NCI-H460 (cell line): ENCODE measurements at places on chromosomes 12 and 14. TPM values are rescaled to one million over a fixed set of nuclear protein-coding genes. Genes with fewer than 3 reads are reported as not detected.
A peak's percentile ranks its signal among the peaks of the same experiment; 100 is the strongest.

DNA sequence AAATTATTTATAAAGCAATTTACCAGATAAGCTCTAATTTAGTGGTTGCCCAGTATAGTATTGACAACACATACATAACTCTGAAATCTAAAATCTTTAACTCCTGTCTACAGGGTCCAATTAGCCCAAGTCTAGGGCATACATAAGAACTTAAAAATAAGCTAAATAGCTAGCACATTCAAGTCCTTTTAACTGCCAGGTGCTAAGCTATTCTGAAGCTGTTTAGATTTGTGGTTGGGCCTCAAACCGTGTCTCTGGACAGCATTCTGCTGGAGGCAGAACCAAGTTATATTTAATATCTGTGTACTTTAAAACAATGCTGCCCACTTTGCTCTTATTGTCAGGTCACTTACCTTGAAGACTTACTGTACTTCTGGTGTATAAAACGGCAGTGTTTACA, 19.0 kb downstream of the RPS6KA5 start:
- no peak for DNase-seq

DNA sequence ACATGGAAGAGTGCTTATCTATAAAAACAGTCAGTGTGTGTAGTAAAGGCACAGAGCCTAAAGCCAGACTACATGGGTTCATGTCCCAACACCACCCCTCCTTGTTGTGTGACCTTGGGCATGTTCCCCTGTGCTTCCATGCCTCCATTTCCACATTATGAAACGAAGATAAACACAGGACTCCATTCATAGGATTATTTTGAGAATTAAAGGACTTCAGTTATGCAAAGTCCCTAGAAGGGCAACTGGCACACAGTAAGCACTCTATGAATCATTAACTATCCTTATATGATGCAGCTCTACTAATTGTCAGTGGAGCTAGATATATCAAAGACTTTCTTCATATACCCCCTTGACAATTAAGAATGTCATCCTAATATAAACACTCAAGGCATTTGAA, 17.8 kb downstream of the IFNG-AS1 start:
- no peak for DNase-seq

GRCh38 chr12:107395817-107396216, 289.8 kb upstream of the PWP1 start:
- DNase-seq: no peak

GRCh38 chr12:124684496-124684895, 117.1 kb upstream of the NCOR2 start:
- DNase-seq: no peak

AHNAK2 gene
- total RNA-seq: 35.9 and 38.2 TPM in 2 replicates

DNA sequence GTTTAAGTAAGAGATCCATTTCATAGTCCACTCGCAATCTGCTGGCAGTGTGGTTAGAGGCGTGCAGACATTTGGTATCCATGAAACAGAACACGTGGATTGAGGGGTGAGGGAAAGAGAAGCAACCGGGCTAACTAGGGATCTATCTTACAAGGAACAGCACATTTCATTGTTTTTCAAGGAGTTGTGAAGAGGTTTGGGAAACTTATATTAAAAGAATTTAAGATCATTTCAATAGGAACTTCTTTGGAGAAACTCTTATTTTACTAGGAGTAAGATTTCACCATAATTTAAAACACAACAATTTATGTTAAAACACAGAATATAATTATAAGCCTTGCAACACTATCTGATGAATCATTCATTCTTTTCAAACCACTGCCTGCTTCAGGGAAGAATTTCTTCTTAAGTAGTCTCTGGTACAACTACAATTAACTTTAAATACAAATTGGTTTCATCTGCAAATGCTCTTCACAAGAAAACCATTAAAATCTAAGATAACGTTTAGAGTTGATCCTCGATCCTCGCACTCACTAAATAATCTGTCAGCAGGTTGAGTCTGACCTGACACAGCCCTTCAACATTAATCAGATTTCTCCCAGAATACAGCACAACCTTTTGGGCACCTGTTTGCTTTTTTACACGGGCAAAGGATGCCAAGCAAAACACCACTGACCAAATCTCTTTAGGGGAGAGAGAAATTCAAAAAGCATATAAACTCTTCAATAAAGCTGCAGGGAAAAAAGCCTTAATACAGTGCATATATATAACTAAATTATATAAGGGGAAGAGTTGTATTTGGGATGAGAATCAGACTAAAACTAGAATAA, 27.3 kb downstream of the PPTC7 start:
- DNase-seq: no peak

DNA sequence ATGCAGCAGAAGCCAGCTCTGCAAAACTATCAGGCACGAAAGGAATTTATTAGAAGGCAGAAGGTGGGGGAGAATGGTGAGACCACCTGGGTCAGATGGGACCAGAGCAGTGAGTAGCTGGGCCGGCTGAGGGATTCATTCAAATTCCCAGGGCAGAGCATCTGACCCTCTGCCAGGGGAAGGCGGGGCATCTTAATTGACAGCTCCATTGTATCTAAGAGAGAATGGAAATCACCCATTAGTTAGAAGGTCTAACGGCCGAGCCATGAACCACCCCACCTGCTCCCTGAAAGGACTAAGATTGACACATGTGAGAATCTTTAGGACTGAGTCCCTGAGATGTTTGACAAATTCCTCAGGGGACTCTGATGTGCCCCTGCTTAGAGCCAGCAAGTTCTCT, 83.7 kb downstream of the PHETA1 start:
- no peak for DNase-seq

HOXC9 gene
- 3.7 and 3.8 TPM in 2 replicates for total RNA-seq

DNA sequence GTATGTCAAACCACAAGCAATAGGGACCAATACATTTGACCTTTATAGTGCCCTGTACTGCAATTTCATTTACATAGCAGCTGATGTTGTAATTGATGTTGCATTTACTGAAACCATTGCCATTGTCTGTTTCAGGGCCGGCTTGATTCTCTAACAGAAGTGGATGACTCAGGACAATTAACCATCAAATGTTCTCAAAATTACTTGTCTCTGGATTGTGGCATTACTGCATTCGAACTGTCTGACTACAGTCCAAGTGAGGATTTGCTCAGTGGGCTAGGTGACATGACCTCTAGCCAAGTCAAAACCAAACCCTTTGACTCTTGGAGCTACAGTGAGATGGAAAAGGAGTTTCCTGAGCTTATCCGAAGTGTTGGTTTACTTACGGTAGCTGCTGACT, 216.0 kb downstream of the AKAP6 start:
- DNase-seq: no peak

EID3 gene
- 19.0 and 21.1 TPM in 2 replicates for total RNA-seq

ADCY4 gene
- total RNA-seq: 0.40 TPM in 1 of 2 replicates, not detected in the other

DNA sequence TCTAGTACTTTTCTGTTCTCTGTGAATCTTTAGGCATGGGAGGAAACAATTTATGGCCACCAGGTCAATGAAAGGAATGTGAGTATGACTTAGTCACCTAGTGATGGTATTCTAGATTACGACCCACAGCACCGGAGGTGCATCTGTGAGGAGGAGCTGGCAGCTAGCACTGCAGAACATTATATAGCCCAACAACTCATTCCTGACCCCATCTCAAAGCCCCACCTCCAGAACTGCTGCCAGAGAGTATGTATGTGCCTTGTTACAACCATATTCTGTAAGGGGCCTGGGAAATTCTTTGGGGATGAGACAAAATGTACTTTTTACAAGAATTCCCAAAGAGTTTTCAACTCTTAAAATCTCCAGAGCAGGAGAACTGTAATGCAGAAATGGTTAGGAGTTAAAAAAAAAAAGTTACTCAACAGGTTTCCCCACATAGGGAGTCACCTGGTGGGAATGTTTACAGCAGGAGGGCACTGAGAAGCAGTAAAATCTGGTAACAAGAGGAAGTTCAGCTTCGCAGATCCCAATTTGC, 34.9 kb upstream of the CERS5 start:
- DNase-seq: no peak

- DNase-seq: no peak
Observed at GRCh38 chr12:24738441-24738840, 210.5 kb downstream of the BCAT1 start.

DNA sequence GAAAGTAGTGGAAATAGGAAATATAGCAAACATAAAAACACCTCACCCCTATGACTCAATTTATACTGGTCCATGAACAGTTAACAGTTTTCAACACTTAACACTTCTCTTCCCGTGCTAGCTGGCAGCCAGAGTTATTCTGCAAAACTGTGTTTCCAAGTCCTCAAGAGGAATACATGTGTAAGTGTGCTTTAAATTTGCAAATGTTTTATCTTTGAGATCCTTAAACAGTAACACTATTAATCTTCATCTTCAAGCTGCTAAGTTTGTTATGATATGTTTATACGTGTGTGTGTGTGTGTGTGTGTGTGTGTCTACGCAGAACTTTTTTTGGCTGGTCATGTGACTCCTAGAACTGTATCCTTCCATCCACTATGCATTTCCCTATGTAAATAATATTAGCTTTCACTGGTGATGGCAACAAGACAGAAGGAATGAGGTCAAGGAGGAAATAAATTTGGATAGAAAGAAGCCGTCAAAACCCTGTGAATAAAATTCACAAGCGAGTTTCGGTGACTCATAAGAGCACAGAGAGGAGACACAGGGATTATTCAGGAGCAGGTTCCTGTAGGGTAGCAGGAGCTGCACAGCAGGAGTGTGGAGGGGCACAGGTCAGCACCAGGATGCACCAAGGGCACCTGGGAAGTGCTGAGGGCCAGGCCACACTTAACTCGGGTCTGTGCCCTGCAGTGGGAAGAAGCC, 105.9 kb upstream of the ETV6 start:
- DNase-seq: no peak

MGAT4C gene
- total RNA-seq: 0.12 and 0.37 TPM in 2 replicates

DNA sequence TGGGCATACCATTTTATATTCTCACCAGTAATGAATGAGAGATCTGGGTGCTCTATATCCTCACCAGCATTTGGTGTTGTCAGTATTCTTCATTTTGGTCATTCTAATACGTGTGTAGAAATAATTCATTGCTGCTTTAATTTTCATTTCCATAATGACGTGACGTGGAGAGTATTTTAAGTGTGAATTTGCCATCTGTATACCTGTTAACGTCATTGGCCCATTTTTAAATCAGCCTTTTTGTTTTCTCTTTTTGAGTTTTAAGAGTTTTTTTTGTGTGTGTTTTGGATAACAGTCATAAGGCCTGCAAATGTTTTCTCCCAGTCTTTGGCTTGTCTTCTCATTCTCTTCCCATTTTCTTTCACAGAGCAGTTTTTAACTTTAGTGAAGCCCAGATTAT, 74.4 kb upstream of the SYT1 start:
- DNase-seq: no peak

GRCh38 chr12:128974881-128975280, 121.6 kb downstream of the GLT1D1 start:
- no peak for DNase-seq

- DNase-seq: no peak
Observed at GRCh38 chr12:62434494-62435302, 31.9 kb upstream of the MON2 start.

GRCh38 chr12:46446645-46447044, 74.1 kb upstream of the SLC38A2 start:
- no peak for DNase-seq

ZNF705A gene
- total RNA-seq: not detected in 2 replicates

DNA sequence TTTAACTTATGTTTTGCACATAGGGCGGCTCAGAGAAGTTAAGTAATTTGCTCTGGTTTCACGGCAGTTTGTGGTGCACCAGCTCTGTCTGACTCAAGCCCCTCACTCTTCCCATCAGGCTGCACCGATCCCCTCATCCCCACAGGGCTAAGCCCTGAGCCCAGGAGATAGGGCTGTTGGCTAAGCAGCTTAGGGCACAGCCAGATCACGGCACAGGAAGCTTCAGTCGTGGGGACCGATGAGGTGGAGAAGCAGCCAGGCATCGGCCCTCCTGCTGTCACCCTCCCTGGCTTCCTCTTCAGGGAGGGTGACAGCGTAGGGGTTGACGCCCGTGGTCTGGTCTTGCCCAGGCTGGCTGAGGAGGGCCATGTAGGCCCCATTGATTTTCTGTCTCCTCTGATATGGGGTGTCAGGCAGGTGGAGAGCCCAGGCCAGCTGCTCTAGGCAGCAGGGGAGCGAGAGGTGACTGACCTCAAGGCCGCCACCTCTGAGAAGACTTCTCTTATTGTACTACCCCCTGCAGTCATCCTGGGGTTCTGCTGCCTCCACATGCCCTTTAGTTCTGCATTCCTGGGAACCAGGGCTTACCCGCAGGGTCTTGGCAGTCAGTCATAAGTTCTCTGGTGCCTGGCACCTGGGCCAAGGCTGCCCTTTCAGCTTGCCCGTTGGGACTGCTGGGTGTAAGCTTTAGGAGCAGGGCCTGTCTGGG, 166.4 kb downstream of the TSPAN9 start:
- DNase-seq: no peak

- DNase-seq: peak; percentile 66
Observed at GRCh38 chr14:94036313-94037167, 10.4 kb downstream of the OTUB2 start.

GRCh38 chr14:43745746-43746145, 761.3 kb downstream of the FSCB start:
- DNase-seq: no peak

CLEC4C gene
- total RNA-seq: not detected in 2 replicates

DNA sequence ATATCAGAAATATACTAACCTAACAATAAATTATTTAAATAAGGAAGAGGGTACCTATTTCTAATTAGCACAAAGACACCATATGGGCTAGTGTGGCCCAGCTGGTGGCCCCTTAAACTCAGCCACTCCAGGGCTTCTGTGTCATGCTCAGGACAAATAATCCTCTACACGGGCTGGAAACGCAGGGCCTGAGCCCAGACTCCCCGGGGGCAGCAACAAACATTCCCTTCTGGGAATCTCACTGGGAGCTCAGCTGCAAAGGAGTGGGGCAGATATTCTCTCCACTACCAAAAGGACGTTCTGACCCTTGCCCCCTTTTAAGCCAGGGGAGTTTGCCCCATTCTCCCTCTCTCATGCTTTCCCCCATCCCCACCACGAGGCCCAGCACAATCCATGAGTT, 43.7 kb upstream of the ELK3 start:
- no peak for DNase-seq

SERPINA9 gene
- total RNA-seq: not detected in 2 replicates

KCNH3 gene
- total RNA-seq: 0.32 and 0.49 TPM in 2 replicates

GRCh38 chr12:91492648-91493047, 310.0 kb upstream of the DCN start:
- no peak for DNase-seq

GRCh38 chr12:31406345-31406744, 80.4 kb upstream of the SINHCAF start:
- DNase-seq: no peak

SIX6 gene
- total RNA-seq: not detected in 2 replicates

DLGAP5 gene
- 55.2 and 55.6 TPM in 2 replicates for total RNA-seq

SERPINA5 gene
- total RNA-seq: 0.15 TPM in 1 of 2 replicates, not detected in the other

ACSM4 gene
- not detected in 2 replicates for total RNA-seq

- no peak for DNase-seq
Observed at GRCh38 chr12:20398686-20399085, 30.3 kb downstream of the PDE3A start.

DNA sequence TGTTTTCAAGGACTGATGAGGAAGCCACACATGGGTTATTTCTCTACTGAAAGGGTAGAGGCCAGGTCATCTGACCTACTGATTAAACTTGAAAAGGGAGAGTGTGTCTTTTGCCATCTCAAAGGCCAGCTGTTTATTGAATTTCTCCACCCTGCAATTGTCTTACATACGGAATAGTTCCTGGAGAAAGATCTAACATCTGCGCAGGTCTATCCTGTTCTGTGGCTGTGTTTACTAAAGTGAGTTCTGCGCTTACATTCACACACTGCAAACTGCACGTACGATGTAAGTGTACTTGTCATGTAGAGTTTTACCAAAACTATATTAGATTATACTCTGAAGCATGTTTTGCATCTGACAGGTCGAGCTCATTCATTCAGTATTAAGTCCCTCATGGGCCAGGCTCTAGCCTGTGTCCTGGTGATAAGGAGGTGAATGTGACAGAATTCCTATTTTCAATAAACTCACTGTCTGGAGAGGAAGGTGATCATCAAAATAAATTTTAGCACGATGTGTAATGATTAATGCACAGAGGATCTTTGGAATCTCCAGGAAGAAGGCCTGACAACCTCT, 96.6 kb downstream of the PRKCH start:
- no peak for DNase-seq

PCNX4 gene
- 68.7 and 78.5 TPM in 2 replicates for total RNA-seq
